IPS DF 6.9 (cell line): ENCODE measurements at places on chromosomes 16 and 17.

- DNase-seq = no peak
Observed at GRCh38 chr17:17890773-17891759, 54.3 kb upstream of the SREBF1 start.

DNA sequence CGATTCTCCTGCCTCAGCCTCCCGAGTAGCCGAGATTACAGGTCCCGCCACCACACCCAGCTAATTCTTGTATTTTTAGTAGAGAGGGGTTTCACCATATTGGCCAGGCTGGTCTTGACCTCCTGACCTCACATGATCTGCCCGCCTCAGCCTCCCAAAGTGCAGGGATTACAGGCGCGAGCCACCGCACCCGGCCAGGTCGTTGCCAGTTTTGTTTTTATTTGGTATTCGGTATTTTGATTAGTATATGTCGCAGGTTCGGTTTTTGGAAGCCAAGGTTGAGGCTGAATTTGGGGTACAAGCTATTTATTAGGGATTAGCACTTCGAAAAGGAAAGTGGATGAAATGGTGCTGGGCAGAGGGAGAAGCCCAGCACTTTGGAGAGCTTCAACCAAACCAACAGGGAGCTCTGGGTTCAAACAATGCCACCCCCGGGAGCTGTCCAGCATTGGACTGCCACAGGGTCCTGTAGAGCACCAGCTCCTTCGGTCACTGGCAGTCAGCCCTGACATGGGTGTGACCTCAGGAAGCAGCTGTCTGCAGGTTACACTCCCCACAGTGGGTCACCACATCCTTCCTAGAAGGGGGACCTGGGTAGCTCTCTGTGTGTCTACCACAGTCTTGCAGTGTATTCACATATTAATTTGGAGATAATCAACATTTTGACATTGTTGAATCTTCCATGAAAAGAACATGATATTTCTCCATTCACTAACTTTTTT, 1.5 kb upstream of the CLEC10A start:
- DNase-seq = no peak

DNA sequence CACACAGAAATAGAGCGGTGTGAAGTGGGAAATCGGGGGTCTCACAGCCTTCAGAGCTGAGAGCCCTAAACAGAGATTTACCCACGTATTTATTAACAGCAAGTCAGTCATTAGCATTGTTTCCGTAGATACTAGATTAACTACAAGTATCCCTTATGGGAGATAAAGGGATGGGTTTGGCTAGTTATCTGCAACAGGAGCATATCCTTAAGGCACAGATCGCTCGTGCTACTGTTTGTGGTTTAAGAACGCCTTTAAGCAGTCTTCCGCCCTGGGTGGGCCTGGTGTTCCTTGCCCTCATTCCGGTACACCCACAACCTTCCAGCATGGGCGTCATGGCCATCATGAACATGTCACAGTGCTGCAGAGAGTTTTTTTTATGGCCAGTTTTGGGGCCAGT, 27.0 kb downstream of the TMC6 start:
- no peak for DNase-seq

- DNase-seq = no peak
Observed at GRCh38 chr16:27202923-27203506, 311 bp upstream of the KDM8 start.

- no peak for DNase-seq
Observed at GRCh38 chr17:48451489-48451888, 21.5 kb upstream of the SKAP1 start.

- no peak for DNase-seq
Observed at GRCh38 chr16:60605176-60605575, 1431.1 kb downstream of the CDH8 start.

- no peak for DNase-seq
Observed at GRCh38 chr17:40514013-40514875, 12.8 kb upstream of the TNS4 start.

GRCh38 chr17:32519228-32520103, 32.7 kb downstream of the CDK5R1 start:
- DNase-seq = peak; percentile 52

DNA sequence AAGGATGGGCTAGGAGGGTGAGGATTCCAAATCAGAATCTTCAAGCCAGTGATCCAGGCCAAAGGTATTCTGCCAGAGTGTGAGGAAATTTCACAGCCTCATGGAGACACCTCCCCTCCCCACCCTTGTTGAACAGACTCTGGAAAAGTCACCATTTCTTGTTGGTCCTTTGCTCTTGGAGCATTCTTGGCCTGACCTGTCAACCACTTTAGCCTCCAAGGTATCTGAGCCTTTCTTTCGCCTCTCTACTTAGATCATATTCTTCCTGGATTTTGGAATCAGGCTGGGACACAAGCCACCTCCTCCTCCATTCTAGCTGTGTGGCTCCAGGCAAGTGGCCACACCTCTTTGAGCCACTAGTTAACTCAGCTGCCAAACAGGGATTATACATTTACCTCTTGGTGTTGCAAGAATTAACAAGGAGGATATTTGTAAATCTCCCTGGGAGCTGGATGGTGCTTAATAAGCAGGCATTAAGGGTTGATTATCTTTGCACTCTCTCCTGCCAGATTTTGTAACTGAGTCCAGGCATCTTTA, 193.5 kb downstream of the WWOX start:
- DNase-seq = no peak

DNA sequence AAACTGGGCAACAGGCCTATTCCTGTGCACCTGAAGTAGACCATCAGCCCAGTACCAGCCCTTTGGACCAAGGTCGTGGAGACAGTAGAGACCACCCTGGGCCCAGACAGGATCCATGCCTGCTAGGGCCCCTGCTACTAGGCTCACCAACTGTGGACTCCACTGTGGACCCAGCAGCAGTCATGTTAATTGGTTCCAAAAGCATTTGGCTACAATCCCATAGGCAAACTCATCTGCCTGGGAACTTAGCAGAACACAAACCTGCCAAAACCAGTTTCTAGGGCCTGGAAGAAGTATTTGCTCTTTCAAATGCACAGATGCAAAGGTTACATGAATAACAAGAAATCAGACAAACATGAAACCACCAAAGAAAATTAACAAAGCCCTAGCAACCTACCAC, 53.1 kb downstream of the ACSM2A start:
- DNase-seq = no peak

GRCh38 chr16:73196670-73197069, 148.7 kb upstream of the ZFHX3 start:
- peak; percentile 43 for DNase-seq

- DNase-seq = no peak
Observed at GRCh38 chr17:66466840-66467367, 164.5 kb downstream of the PRKCA start.

- no peak for DNase-seq
Observed at GRCh38 chr16:16985707-16986106, 485.1 kb downstream of the XYLT1 start.

- no peak for DNase-seq
Observed at GRCh38 chr16:30998852-30999761, 11.3 kb downstream of the STX1B start.

DNA sequence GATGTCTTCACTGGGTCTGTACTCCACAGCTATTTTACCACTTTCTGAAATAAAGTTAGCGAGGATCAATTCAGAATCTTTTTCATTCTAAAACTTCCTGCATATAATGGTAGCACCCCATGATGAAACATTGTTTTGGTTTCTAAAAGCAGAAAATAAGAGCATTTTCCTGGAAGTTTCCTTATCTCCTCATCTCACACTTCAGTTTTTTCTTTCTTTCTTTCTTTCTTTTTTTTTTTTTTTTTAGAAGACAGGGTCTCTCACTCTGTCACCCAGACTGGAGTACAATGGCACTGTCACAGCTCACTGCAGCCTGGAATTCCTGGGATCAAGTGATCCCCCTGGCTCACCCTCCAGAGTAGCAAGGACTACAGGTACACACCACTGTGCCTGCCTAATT, 10.3 kb downstream of the RDM1 start:
- DNase-seq = no peak

GRCh38 chr17:27321372-27321771, 27.5 kb downstream of the WSB1 start:
- DNase-seq = no peak

- no peak for DNase-seq
Observed at GRCh38 chr17:56973520-56973919, 4.4 kb upstream of the SCPEP1 start.

DNA sequence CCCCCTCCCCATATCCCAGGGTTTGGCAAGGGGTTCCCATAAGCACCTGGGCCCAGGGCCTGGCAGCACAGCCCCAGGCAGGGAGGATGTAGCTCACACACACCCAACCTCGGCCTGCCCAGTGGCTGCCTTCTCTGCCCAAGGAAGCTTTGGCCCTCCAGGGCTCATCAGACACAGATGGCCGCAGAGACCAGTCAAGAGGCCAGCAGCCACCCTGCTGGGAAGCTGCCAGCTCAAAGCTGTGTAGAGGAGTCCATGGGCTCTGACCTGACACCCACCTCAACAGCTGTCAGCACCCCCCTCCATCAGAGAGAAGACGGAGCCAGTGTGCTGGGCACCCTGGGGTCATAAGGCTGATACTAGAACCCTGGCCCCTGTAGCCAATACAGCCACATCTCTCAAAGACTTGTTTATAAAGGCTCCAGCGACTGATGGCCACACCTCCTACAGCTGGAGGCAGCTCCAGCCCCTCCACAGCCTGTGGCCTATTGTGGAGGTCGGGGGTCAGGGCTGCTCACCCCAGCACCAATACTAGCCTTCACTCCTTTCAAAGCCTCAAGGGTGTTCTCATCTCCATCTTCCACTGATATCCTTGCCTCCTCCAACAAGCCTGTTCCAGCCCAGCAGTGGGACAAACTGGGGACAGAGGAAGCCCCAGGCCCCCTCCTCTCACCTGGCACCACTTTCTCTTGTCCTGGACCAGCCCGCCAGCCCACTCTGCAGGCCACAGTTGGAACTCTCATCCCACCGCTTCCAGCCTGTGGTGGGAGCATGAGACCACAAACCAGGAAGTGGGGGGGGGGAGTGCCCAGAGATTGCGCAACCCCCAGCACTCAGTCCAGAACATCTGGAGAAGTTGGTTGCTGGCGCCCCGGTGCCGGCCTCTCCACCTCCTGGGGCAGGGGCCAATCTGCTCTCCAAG, 2.2 kb upstream of the MPG start:
- no peak for DNase-seq

DNA sequence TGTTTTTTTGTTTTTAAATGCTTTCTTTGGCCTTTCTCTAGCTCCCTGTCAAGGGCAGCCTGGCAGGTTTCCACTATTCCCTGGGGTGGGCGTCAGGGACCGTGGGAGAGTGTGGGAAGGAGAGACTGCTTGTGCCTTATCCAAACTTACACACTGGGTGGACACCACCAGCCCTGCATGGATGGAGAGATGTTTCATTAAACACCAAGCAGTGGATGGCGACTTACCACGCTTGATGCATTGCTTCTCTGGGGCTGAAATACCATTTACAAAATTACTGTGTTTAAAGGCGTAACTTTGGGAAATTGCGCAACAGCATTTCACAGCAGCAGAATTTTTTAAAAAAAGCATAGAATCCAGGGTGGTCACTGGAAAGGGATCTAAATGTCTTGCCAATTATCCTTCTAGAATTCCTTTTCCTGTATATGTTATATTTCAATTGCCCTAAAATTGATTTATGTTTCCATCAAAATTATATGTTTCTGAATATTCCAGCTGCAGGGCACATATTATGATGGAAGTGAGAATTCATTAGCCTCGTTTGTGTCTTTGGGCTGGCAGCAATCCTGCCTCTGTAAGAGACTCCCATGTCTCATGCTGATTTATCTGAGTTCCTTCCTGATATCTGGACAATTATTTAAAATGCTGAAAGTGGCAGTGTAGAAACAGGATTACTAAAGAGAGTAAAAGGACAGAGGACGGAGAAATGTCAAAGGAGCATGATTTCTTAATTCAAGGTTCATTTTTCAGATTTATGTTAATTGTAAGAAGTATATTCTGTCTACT, 247.3 kb downstream of the GRIN2A start:
- DNase-seq = no peak

DNA sequence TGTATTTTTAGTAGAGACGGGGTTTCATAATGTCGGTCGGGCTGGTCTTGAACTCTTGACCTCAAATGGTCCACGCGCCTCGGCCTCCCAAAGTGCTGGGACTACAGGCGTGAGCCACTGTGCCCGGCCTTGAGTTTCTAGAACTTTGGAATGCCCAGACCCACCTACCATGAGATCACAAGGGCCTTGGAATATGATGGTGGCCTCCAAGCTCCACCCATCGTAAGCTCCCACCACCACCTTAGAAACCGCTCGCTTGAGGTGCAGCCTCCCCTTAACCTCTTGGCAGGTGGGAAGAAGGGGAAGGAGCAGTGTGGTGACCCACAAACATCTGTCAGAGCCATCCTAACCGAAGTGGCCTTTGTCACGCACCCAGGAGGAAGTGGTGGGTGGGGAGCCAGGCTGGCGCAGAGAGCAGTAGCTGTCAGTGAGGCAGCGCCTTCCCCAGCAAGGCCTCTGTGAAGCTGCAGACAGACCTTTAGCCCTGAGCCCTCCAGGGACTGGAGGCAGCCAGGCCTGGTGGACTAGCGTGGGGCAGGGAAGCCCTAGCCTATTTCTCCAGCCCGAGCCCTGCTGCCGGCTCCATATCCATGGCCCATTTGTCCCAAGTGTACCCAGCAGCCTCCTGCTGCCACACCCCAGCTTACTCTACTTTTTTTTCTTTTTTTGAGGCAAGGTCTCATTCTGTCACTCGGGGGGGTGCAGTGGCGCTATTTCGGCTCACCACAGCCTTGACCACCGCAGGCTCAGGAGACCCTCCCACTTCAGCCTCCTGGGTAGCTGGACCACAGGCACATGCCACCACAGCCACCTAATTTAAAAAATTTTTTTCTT, 13.1 kb upstream of the SEPHS2 start:
- DNase-seq = no peak

DNA sequence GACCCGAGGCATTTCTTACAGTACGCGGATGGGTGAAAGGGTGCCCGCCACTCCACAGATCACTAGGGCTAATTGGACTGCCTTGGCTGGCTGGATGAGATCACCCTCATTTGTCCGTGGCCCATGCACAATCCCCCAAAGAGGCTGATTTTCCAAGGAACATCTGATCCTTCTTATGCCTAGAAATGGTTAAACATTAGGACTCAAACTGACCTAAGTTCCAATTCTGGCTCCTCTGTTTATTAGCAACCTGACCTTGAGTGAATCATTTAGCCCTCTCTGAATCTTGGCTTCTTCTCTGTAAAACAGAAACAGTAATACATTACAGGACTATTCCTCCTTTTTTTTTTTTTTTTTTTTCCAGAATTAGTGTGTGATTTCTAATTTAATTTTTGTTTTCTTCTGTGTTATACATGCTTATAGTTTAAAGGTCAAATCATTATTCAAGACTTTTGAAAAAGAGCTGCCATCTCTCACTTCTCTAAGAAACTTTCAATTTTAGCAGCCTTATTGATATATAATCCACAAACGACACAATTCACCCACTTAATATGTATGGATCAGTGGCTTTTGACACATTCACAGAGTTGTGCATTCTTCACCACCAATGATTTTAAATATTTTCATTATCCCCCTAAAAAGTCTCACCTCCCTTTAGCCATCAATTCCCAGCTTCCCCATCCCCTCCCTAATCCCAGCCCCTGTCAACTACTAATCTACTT, 45.4 kb upstream of the TMEM132E start:
- no peak for DNase-seq

- no peak for DNase-seq
Observed at GRCh38 chr17:49962599-49963308, 6.2 kb upstream of the DLX4 start.

GRCh38 chr17:32015245-32016013, 8.2 kb downstream of the LRRC37B start:
- DNase-seq = no peak

- DNase-seq = no peak
Observed at GRCh38 chr17:14197586-14197985, 39.1 kb downstream of the CDRT15 start.

- DNase-seq = no peak
Observed at GRCh38 chr17:72984926-72985325, 107.6 kb downstream of the SLC39A11 start.
